ENCODE measurements at places on chromosomes 16 and 17.

- DNase-seq = no peak
These were observed 1241.8 kb upstream of the GOT2 start for GRCh38 chr16:59975953-59976352.

DNA sequence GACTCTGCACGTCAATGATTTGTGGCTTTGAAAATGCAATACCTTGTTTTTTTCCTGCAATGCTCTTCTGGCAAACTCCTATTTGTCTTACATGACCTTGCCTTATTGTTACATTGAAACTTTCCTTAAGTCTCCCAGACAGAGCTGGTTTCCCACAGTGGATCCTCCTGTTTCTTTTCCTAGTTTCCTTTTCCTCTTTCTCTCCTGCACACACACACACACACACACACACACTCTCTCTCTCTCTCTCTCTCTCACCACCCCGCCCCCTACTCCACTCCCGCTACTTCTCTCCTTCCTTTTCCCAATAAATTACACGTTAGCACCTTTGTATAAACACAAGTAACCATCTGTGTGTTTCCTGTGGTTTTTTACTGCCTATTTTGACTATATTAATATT lies 2.3 kb downstream of the ORC6 start:
- no peak for DNase-seq

GRCh38 chr17:13631529-13631928 lies 29.8 kb upstream of the HS3ST3A1 start:
- DNase-seq = no peak

- DNase-seq = no peak
These were observed 558 bp downstream of the PEX12 start for GRCh38 chr17:35577830-35578196.

DNA sequence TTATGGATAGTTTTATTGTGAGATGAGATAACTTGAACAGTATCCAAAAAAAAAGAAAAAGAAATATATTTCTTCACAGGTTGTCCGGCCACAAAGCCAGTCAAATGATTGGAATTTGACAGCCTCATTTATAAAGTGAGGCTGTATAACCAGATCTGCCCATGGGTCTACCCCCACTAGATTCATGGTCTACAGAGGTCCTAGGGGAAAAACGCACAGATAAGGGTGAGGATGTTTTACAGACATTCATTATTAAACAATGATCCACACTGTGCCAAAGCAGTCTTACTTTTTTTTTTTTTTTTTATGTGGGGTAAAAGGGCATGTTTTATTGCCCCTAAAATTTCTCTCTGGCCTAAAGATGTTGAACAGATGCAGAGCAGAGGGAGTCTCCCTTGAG lies 1503.0 kb upstream of the CDH8 start:
- DNase-seq = no peak

DNA sequence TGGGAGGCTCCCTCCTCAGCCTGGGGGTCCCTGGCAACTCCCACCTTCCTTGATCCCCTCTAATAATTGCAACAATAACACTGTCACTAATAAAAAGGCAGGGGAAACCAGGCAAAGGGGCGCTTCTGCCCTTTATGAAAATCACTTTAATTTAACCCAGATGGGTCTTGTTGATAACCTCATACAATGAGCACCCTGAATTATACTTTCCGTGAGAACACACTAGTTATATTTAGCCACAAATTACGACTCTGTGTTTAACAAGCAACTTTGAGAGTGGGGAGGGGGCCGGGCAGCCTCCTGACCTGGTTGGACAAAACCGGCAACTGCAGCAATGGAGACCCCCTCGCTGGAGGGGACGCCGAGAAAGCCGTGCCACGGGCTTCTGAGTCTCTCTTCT lies 5.7 kb upstream of the BAHCC1 start:
- no peak for DNase-seq

- no peak for DNase-seq
These were observed 15.7 kb upstream of the RNF213 start for GRCh38 chr17:80244871-80245509.

- DNase-seq = no peak
These were observed 15.1 kb downstream of the FA2H start for GRCh38 chr16:74759564-74759963.

DNA sequence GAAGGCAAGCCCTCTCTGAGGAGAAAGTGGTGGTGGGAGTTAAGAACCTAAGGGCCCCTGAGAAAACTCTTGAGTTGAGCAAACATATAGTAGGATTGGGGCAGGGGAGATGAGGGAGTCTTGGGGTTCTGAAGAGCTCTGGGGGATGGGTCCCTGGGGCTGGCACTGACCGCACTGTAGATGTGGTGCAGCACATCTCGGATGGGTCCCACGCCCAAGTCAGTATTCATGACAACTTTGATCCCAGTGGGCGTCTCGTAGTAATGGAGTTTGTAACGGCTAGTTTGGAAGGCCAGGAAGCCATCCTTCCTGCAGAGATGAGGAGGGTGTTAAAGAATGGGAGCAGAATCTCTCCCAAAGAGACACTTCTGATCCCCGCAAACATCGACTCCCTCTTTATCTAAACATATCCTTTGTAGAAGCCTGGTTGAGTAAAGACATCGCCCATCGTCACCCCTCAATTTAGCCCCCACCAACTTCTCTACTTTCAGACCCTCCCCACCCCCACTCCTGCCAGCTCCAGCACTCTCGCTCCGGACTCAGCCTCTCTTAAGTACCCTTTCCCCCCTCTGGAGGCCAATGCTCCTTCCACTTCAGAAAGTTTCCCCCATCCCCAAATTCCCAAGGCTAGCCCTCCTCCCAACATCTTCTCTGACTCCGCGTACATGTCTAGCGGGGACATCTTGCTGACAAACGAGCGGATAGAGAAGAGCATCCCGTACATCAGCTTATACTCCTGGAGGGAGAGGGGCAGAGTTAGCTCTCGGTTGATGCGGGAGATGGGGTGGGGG lies 710 bp downstream of the TRAPPC1 start:
- DNase-seq = no peak

- no peak for DNase-seq
These were observed 26.7 kb upstream of the DYNLL2 start for GRCh38 chr17:58056476-58056875.

DNA sequence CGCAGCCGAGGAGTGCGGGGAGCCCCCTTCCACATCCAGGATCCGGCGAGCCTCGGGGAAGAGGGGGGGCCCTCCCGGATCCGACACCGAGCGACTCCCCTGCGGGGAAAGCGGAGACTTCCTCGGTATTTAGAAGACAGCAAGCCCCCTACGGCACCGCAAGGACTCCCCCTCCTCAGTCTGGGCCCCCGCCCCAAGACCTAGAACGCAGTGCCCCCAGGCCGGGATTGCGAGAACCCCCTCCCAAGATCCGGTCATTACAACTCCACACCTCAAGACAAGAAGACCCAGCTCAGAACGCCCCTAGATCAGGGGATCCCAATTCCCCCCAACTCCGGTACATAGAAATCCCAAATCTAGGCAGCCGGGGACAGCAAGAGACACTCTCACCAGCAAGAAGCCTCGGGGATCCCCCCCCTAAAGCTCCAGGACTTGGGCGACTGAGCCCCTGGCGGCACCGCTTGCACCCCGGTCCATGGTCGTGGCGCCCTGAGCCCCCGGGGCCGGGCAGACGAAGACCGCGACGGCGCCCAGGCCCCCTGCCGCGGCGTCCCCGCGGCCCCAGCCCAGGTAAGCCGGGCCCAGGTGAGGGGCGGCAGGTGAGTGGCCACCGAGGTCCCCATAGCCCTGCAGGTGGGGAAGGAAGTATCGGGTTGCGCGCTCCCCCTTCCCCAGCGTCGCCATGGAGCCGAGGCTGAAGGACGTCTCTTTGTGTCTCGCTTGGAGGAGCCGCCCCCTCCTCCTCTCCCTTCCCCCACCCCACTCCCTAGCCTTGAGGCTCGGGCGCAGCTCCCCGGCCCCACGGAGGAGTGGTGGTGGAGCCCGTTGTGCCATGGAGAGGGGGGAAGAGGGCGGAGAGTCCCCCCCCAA lies 641 bp downstream of the SBK1 start:
- DNase-seq = no peak

DNA sequence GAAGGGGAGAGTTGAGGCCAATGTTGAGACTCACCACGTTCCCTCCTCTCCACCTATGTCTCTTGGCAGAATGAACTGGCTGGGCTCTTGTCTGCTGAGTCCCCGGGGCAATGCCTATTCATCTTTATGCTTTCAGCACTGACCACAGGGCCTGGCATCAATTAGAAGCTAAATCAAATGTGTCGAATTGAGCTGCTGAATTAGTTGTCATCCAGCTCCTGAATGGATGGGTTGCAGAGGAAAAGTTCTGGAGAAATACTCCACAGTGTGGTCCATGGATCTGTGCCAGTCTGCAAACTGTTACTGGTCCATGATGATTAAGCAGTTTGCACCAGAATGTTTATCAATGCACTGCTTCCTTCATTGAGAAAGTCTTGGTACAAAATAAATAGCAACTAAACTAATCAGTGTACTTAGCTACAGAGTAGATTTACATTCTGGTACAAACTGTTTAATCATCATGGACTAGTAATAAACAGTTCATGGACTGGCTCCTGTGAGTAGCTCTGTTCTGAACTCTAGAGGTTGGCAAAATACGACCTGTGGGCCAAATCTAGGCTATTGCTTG lies 4.6 kb downstream of the CNGB1 start:
- DNase-seq = no peak

GRCh38 chr16:83301971-83302370 lies 505.8 kb upstream of the HSBP1 start:
- no peak for DNase-seq

GRCh38 chr16:70267516-70267915 lies 15.8 kb upstream of the EXOSC6 start:
- DNase-seq = peak; percentile 19

GRCh38 chr17:78307887-78308638 lies 51.8 kb downstream of the SOCS3 start:
- no peak for DNase-seq

GRCh38 chr17:19365833-19366636 lies 3.5 kb upstream of the B9D1 start:
- peak; percentile 27 for DNase-seq

- no peak for DNase-seq
These were observed 12.4 kb downstream of the SLC7A6OS start for GRCh38 chr16:68298312-68298711.
